ENCODE measurements at places on chromosomes 2 and 18. TPM values are rescaled to one million over a fixed set of nuclear protein-coding genes. Genes with fewer than 3 reads are reported as not detected.
A peak's percentile ranks its signal among the peaks of the same experiment; 100 is the strongest.

DNA sequence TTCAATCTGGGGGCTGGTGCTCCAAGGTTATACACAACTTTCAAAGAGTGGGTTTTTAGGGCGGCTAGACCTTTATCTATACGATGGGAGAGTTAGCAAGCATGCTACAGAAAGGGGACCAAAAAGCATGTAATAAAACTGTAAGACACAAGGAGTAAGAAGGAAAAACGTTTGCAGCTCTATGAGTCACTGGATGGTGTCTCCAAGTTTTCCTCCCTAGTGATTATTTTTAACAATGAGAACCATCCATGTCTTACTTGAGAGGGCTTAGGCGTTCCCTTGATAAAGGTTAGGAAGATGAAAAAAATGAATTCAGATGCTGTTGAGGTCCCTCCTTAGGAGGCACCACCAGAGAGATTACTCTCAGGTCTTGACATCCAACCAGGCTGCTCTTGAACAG, 75.9 kb downstream of the HRH4 start:
- no peak for DNase-seq

- DNase-seq, result no peak
Measured at GRCh38 chr18:26648509-26649192, 100.3 kb upstream of the KCTD1 start.

DNA sequence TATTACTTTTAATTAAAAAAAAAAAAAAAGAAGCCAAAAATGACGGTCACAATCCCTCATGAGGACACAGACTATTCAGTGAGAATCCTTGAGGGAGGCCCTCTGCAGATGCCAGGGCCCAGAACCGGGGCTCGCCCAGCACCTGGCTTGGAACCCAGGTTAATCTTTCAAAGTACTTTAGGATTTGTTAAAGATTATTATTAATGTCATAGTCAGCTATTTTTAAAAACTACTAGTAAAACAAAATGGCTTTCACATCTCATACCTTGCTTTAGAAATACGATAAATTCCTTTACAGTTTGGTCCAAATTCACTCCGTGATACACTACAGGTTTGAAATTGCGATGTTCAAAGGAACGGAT, 27.1 kb downstream of the C2orf76 start:
- no peak for DNase-seq

DNA sequence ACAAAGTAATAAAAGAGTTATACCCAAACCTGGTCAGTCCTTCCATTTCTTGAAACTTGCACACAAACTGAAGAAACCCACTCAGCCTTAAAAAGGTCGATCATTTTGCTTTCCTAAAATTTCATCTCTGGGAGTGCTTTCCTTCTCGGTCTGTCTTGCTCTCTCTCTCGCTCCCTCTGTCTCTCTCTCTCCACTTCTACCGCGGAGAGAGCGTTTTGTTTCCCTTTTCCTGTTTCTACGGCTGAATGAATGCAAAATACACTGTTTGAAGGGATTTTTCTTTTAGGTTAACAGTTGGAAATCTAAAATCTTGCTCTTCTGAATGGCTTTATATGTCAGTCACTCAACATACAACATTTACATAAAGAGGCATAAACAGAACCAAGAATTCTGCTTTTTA, 424.2 kb downstream of the TGIF1 start:
- no peak for DNase-seq

GRCh38 chr2:225471482-225471881, 72.0 kb downstream of the NYAP2 start:
- no peak for DNase-seq

- DNase-seq, result no peak
Measured at GRCh38 chr2:241199286-241199685, 10.8 kb downstream of the ANO7 start.

- DNase-seq, result no peak
Measured at GRCh38 chr18:70219688-70220087, 14.2 kb upstream of the RTTN start.

Gene TRPM8
- not detected for total RNA-seq

GRCh38 chr2:102073168-102073724, 69.3 kb upstream of the IL1R1 start:
- DNase-seq, result no peak

Gene UGT1A10
- total RNA-seq, result not detected

DNA sequence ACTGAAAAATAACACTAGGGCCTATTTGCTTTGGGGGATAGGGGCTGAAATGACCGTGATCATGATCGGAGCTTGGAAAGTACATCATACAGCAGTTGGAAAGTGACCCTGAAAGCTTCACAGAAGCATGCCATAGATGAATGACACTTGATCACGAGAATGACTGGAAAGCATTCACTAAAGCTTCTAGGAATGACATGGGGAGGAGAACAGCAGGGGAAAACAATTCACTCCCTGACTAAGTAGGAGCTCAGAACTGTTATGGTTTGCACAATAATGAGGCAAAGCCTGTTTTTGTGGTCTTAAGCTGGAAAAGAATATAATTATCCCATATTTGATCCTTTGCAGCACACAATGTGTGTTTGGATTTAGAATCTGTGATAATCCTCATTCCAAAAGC, 237.5 kb downstream of the NOL4 start:
- DNase-seq, result no peak

DNA sequence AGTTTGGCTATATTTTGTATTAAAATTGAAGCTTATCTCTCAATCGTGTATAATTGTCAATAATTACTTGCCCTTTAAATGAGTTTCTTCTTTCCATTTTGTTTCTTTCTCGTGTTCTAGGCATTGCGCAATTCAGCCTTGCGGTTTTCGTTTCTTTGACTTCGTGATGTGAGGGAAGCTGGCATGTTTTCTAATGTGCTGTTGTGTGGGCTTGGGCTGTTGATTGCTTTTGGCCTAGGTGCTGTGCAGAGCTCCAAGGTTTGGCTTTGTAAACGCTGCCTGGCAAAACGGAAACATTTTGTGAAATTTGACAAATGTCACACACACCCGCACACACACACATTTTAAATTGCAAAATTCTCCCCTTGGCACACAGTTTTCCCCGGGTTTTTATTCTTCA, 242.6 kb upstream of the TCF4 start:
- peak; percentile 67 for DNase-seq

GRCh38 chr2:217939629-217940245, 63.1 kb downstream of the TNS1 start:
- DNase-seq, result no peak

Gene VWC2L
- not detected for total RNA-seq

Gene RBBP8
- total RNA-seq, result 130 TPM

DNA sequence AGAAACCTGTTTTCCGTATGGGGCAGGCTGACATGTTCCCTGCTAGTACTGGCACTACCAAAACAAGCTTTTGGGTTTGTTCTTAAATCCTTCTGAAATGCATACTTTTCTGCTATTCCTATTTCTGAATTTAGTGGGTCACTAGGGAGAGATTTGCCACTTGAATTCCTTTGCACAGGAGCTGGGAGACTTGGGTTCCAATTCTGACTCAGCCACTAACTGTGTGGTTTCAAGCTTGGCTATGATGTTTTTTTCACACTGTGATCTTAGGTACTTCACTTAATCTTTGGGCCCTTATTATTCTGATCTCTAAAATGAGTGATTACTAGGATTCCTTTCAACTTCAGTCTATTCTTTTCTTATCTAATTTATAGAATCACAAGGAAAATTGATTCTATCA, 105.5 kb downstream of the BCL11A start:
- no peak for DNase-seq

- DNase-seq, result peak; percentile 97
Measured at GRCh38 chr2:48531141-48531648, 1.2 kb downstream of the STON1 start.

DNA sequence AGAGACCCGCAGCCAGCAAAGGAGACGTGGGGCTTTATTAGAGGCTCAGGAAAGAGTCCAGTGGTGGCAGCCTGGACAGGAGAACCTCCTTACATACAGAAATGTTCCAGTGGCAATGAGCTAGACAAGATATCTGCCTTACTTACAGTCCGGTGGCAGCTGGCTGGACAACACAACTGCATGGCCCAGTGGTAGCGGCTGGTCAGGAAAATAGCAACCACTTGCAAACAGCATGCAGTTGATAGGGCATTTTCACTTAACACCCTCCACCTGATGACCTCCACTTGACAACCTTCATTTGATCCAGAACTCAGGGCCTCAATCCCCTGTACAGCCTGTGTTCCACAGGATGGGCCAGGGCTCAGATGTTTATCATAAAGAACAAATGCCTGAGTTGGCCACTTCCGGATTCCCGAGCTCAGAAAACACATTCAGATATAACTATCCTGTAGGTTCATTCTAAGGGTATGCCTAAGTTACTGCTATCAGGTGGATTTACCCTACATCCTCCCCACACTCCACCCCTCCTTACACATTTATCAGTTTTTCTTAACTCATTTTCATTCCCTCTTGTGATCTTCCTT, 63.3 kb upstream of the ITPRID2 start:
- no peak for DNase-seq

DNA sequence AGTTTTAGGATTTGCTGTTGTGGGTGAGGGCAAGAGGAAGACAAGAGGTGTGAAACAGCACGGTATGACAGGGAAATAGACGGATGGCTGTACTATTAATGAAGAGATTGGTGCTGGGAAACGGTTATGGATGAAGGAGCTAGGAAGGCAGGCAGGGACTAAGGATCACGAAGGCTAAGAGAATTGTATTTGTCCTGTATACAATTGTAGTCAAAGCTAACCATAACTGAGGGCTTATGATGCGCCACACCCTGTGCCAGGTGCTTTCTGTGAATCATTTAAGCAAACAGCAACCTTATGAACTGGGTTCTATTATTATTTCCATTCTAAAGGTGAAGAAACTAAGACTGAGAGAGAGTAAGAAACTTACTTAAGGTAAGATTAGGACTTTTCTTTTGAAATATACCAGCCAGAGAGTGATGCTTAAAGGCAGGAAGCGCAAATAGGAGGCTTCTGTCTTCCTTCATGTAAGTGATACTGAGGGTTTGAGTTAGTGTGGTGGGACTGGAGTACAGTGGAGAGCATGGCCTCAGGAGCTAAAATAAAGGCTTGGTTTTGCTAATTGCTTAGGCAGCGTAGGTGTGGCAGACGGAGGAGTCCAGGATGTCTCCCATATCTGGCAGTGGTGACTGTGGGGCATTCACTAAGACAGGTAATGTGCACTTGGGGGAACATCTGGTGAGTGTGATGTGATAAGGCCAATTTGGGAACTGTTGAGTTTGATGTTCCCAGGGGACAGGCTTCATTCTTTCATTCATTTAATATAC, 85.8 kb downstream of the PLEKHM3 start:
- DNase-seq, result peak; percentile 52

- no peak for DNase-seq
Measured at GRCh38 chr18:77448046-77448445, 198.4 kb downstream of the GALR1 start.

GRCh38 chr2:59733970-59734369, 819.5 kb downstream of the BCL11A start:
- DNase-seq, result no peak

- DNase-seq, result peak; percentile 40
Measured at GRCh38 chr2:206920951-206921350, 18.4 kb upstream of the CPO start.

DNA sequence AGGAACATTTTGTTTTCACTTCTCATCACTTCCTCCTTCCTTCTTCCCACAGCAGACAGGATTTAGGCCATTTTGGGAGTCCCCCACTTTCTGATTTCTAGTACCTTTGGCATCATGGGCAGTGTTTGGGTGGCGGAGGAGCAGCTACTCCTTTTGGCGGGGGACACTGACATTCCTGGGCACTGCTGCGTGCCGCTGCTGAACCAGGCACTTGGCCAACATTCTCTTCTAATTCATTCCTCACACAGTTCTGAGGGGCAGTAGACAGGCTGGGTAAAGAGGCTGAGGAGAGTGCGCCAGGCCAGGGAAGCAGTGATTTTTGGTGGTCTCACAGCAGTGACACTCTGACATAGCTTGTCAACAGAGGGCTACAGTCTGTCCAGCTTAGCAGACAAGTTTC, 270.2 kb downstream of the LOXHD1 start:
- no peak for DNase-seq

Gene SCYGR4
- total RNA-seq, result not detected

- DNase-seq, result no peak
Measured at GRCh38 chr18:12574494-12575185, 83.3 kb downstream of the SPIRE1 start.

GRCh38 chr2:190527214-190527613, 7.3 kb downstream of the NEMP2 start:
- no peak for DNase-seq

Gene KLHL14
- not detected for total RNA-seq

DNA sequence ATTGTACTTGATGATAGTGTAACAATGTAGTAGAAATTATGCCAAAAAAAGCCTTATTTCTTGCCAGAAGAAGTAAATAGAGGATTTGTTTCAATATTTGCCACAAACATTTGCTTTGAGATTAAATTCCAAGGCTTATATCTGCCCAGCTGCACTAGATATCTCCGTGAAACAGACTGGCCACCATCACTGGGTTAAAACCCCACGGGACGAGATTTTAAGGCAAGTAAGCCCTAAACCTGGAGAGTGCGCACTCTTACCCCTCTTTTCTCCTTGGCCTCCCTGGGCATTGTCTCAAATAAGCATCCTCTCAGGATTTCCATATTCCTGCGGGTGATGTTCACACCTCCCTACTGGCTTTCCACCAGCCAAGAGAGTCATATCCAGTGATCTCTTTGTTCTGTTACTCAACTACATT, 334.4 kb downstream of the AGPS start:
- no peak for DNase-seq

Gene DIS3L2
- 28.9 TPM for total RNA-seq

Gene C1QL2
- total RNA-seq, result not detected

Gene ZNF892
- 8.9 TPM for total RNA-seq

GRCh38 chr2:54074606-54075341, 40.6 kb upstream of the ACYP2 start:
- no peak for DNase-seq

GRCh38 chr18:49628881-49629795, 67.3 kb downstream of the LIPG start:
- DNase-seq, result no peak

Gene FECH
- total RNA-seq, result 63.0 TPM

DNA sequence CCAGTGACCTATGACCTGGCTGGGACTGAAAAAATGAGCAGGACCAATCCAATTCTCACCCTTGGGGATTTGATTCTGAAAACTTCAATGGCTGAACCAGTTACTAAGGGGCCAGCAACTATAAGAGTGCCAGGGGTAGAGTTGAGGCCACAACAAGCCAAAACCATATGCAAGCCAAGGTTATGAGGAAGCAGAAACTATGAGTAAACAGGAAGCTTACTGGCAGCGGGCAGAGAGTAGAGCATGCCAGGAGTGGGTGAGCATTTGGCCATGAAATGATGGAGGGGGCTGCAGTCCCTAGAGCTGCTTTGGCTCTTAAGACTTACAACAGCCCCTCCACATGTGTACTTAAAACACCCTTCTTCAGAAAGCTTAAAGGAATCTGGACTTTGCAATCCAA, 82.4 kb downstream of the RBMS1 start:
- DNase-seq, result peak; percentile 86

Gene SKOR2
- total RNA-seq, result not detected

Gene IL1RN
- total RNA-seq, result 1.0 TPM

Gene EPB41L3
- total RNA-seq, result 0.50 TPM

Gene SIX2
- total RNA-seq, result not detected
